Left lung (tissue), 14 donors: ENCODE measurements at places on chromosomes 11 and 22. TPM values are rescaled to one million over a fixed set of nuclear protein-coding genes. Genes with fewer than 3 reads are reported as not detected.

Gene XKR3
- total RNA-seq: 0.31 TPM

Gene RIMBP3B
- 0.32 TPM for total RNA-seq

Gene OMP
- not detected for total RNA-seq

Gene GSTP1
- total RNA-seq: 1,058 TPM

Gene CCDC34
- total RNA-seq: 5.0 TPM

Gene OR8B4
- not detected for total RNA-seq

Gene MYOD1
- total RNA-seq: not detected

Gene APOBEC3A
- 2.4 TPM for total RNA-seq

Gene PHOX2A
- total RNA-seq: not detected

Gene CD81
- 641 TPM for total RNA-seq

Gene OSBPL5
- 39.6 TPM for total RNA-seq

Gene BTG4
- total RNA-seq: not detected

Gene KDM4E
- not detected for total RNA-seq

Gene MMP7
- total RNA-seq: 136 TPM

Gene SOX10
- not detected for total RNA-seq

Gene ACER3
- 46.5 TPM for total RNA-seq

Gene TSSK2
- not detected for total RNA-seq

Gene NOX4
- 0.86 TPM for total RNA-seq

Gene MRGPRE
- 0.47 TPM for total RNA-seq

Gene MAJIN
- total RNA-seq: not detected

Gene CBLIF
- not detected for total RNA-seq

Gene PDE2A
- total RNA-seq: 13.8 TPM

Gene GRAMD1B
- 4.2 TPM for total RNA-seq

Gene KCNK4
- total RNA-seq: not detected

Gene POGLUT3
- 38.0 TPM for total RNA-seq

Gene APLNR
- 21.9 TPM for total RNA-seq

Gene CHRDL2
- 5.2 TPM for total RNA-seq

Gene SLC5A1
- 1.1 TPM for total RNA-seq

Gene C22orf42
- not detected for total RNA-seq

Gene BBOX1
- 0.34 TPM for total RNA-seq

Gene LARGE1
- total RNA-seq: 22.4 TPM

Gene MCAM
- 87.5 TPM for total RNA-seq

Gene BRSK2
- total RNA-seq: 0.13 TPM

Gene F2
- not detected for total RNA-seq

Gene PAX6
- not detected for total RNA-seq

Gene HEPHL1
- not detected for total RNA-seq

Gene CCDC116
- total RNA-seq: 1.1 TPM

Gene PCNX3
- total RNA-seq: 44.5 TPM

Gene LRRN4CL
- total RNA-seq: 2.0 TPM

Gene ZC3H12C
- 15.1 TPM for total RNA-seq

Gene SMTNL1
- total RNA-seq: not detected

Gene APOA5
- not detected for total RNA-seq

Gene ABCG4
- 0.26 TPM for total RNA-seq

Gene SCN2B
- total RNA-seq: 1.0 TPM

Gene CXCR5
- total RNA-seq: 0.10 TPM

Gene OR52E8
- total RNA-seq: not detected

Gene RAG1
- 1.4 TPM for total RNA-seq

Gene FAM181B
- not detected for total RNA-seq

Gene LARGE2
- total RNA-seq: 7.5 TPM

Gene B4GALNT4
- 2.3 TPM for total RNA-seq

Gene SCGB1C1
- not detected for total RNA-seq

Gene OR6T1
- total RNA-seq: not detected

Gene CASP4
- 91.8 TPM for total RNA-seq

Gene MACROD1
- 19.8 TPM for total RNA-seq

Gene KCNC1
- total RNA-seq: not detected

Gene VPREB1
- total RNA-seq: not detected

Gene CCDC15
- 2.7 TPM for total RNA-seq

Gene MTFP1
- 31.8 TPM for total RNA-seq

Gene NFAM1
- 6.9 TPM for total RNA-seq
